ENCODE measurements at places on chromosomes 12 and 14. TPM values are rescaled to one million over a fixed set of nuclear protein-coding genes. Genes with fewer than 3 reads are reported as not detected.

ACOT2 gene
- 34.2 TPM for total RNA-seq

RNASE2 gene
- total RNA-seq, result not detected

MAP1LC3B2 gene
- 3.9 TPM for total RNA-seq

C12orf50 gene
- total RNA-seq, result 0.20 TPM

KLHL33 gene
- total RNA-seq, result 0.04 TPM

Measured in A673 (cell line).